ENCODE measurements at places on chromosomes 12 and 14.

- no peak for DNase-seq
Measured at GRCh38 chr14:73887318-73887616, 608 bp downstream of the ZNF410 start.

DNA sequence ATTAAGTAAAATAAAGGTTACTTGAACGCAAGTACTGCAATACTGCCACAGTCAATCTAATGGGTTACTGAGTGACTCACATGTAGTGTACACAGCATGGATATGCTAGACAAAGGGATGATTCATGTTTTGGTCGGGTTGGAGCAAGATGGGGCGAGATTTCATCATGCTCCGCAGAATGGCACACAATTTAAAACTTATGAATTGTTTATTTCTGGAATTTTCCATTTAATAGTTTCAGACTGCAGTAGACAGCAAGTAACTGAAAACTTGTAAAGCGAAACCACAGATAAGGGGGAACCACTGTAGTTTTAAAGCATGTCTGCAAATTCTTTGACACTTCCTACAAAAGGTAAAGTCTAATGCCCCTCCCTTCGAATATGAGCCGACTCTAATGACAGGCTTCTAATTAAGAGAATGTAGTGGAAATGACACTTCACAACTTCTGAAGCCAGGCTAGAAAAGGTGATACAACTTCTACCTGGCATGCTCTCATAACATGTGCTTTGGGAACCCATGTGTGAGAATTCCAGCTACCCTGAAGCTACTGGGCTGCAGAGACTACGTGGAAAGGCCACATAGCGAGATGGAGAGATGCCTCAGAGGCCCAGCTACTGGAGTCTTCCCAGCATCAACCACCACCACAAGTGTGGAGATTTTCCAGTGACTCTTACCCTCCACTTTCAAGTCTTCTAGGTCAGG, 13.9 kb upstream of the TCP11L2 start:
- no peak for DNase-seq

GRCh38 chr14:87008965-87009364, 984.0 kb downstream of the GALC start:
- DNase-seq, result no peak

GRCh38 chr14:86865934-86866333, 1127.0 kb downstream of the GALC start:
- no peak for DNase-seq

- DNase-seq, result no peak
Measured at GRCh38 chr14:37903343-37904191, 304.1 kb upstream of the SSTR1 start.

GRCh38 chr12:19822476-19822875, 383.2 kb downstream of the AEBP2 start:
- DNase-seq, result no peak

Data from stimulated activated CD4-positive, alpha-beta T cell treated with anti-CD3 and anti-CD28 coated beads, Interleukin-4, amount 100 ng/mL, for 48 hours (primary cell).